ENCODE measurements at places on chromosomes 12 and 14. TPM values are rescaled to one million over a fixed set of nuclear protein-coding genes. Genes with fewer than 3 reads are reported as not detected.

DNA sequence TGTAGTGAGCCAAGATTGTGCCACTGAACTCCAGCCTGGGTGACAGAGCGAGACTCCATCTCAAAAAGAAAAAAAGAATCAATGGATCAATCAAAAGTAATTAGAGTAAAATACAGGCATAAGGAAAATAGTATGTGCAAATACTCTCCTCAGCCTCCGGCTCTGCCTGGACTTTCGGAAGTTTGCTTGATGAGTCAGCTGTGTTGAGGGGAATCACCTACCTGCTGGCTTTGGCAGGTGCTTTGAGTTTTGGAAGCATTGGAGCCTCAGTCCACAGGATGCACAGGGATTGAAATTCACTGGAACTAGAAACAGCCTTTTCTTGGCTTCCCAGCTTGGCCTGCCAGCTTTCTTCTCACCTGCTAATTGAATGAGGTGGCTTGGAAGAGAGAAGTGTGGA lies 268.2 kb downstream of the PCNX1 start:
- DNase-seq: no peak

- DNase-seq: no peak
These were observed 17.9 kb upstream of the P2RX7 start for GRCh38 chr12:121114806-121115205.

Gene PRIMA1
- total RNA-seq: 1.9 TPM

- peak; percentile 53 for DNase-seq
These were observed 54.1 kb upstream of the DIO3 start for GRCh38 chr14:101506926-101507835.

DNA sequence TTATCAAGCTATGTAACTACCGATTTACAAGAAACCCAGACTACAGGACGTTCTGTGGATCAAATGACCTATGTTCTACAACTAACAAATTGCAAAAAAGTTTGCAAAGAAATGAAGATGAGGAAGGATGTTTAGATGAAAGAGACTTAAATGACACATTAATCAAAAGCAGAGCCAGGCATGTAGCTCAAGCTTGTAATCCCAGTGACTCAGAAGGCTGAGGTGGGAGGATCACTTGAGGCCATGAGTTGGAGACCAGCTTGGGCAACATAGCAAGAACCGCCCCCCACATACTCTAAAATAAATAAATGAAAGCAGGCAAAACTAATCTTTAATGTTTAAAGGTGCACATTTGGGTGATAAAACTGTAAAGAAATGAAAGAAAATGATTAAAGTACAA lies 331.9 kb downstream of the BTG1 start:
- DNase-seq: no peak

Gene SERPINA9
- not detected for total RNA-seq

- no peak for DNase-seq
These were observed 45.3 kb upstream of the HECTD1 start for GRCh38 chr14:31252865-31253264.

GRCh38 chr12:31585271-31585670 lies 5.7 kb downstream of the DENND5B start:
- DNase-seq: no peak

DNA sequence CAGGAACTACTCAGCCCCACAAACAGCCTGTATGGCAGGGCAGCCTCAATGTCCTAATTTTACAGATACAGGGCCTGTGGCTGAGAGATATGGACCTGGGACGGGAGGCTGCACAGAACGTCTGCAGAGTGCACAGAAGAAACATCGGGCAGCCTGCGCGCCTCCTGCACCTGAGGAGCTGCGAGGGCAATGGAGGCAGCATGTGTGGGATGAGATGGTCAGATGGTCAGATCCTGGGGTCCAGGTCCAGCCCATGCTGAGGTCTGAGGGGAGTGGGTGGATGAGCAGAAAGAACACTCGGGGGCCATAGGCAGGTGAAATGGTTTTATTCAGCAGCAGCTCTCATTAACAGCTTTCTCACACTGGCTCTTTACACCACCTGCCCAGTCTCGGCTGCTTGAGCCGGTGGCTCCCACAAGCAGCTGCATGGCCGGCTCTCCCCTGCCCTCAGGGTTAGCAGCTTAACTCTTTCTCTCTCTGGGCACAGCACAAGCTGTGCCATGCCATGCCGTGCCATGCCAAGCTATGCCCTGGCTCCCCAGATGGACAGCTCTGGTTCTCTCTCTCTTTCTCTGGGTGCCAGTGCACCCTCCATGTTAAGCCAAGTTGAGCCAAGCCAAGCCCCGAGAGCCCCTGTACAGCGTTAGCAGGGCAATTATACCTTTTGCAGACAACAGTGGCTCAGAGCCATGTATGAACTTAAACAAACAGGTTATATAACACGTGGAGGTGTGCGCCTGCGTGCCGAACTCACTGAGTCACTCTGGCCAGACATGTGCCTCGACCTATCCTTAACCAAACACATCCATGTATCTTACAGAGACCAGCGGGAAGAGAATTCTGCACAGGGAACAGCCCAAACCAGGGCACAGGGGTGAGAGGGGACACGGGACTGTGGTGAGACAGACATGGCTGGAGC lies 47.6 kb downstream of the RIMBP2 start:
- DNase-seq: no peak

DNA sequence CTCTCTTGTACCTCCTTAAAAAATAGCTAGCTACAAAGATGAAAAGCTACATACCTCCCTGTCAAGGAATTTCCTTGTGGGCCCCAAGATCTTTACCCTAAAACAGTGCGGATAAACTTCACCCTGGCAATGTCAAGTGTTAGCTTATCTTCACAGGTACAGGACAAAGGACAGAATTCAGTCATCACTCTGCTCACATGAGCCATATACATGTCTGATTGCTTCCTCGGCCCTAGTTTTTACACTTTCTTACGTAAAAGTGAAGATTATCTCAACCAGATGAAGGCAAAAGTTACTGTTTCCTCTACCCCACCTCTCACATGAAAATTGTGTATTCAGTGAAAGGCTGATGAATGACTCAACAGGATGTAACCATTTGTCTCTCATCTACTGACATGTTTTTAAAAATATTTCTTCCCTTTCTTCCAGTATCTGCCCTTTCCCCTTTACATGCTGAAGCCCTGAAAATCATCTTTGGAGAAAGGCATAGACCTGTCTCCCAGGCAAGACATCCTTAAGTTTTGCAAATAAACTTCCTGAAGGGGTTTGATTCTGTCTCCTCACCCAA lies 890.1 kb downstream of the GALC start:
- no peak for DNase-seq

Gene DAO
- 0.26 TPM for total RNA-seq

DNA sequence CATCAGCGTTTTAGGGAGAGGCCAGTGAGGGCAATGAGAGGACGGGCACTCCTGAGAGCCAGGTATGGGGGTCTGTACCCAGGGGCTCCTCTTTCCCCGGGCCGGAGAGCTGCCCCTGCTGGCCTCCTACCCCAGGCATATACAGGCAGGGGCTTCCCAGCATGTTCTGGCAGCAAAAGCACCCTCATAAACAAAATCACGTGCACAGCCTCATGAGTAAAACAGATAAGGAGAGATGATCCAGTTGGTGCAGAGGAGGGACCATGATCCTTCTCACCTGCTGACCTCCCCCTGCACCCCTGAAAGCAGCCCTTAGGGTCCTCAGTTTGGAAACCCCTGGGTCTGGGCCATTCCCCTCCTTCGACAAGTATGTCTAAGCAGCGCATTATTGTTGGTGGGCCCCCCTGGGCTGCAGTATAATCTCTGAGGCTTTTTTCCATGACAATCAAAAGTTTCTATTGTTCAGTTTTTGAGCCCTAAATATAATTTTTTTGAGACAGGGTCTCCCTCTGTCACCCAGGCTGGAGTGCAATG lies 5.0 kb upstream of the KRT4 start:
- no peak for DNase-seq

DNA sequence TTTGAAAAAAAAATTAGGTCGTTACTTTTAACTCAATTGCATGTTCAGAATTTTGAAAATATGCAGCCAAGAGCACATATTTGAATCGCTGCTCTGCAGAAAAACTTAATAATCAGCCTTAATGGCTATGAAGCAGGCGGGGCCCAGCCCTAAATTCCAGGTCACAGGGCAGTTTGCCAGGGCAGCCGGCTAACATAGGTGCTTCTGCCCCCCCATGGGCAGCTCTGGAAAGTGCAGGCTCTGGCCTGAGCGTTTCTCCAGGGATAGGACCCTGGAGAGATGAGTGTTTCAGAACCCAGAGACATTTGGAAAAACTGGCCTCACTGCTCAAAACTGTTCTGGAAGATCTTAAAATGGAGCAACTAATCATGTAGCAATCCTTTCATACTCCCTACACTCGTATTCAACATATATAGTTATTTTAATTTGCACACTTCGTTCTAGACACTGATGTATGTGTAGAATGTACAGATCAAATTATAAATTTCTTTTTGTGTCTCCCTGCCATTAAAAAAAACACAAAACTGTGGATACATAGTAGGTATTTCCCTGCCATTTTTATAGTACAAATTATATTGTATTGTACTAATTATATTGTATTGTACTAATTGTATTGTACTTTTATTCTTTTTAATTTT lies 26.0 kb upstream of the PTGR2 start:
- DNase-seq: peak; percentile 93

GRCh38 chr14:102967506-102967795 lies 45.0 kb downstream of the AMN start:
- no peak for DNase-seq

DNA sequence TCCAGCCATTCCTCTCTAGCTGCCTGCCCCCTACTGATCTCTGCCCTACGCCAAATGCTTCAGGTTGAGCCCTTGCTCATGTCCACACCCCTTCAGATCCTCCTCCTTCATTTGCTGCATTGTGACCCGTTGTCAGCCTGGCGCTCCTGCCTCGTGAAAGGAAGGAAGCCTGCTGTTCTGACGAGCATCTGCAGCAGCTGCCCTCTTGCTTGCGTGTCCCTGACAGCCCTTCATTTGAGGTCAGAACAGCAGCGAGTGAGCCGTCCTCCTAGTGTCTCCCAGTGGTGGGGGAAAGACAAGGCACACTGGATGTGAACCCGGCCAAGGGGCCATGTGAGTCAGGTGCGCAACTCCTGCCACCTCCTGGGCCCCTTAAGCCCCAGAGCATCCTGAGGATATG lies 3.0 kb upstream of the PIANP start:
- no peak for DNase-seq

Gene BEGAIN
- 1.5 TPM for total RNA-seq

GRCh38 chr14:52706286-52706685 lies 714 bp upstream of the PSMC6 start:
- no peak for DNase-seq

Gene FLRT2
- total RNA-seq: 13.3 TPM

- DNase-seq: no peak
These were observed 82.7 kb upstream of the SFSWAP start for GRCh38 chr12:131628023-131628740.

Gene TOMM20L
- not detected for total RNA-seq

DNA sequence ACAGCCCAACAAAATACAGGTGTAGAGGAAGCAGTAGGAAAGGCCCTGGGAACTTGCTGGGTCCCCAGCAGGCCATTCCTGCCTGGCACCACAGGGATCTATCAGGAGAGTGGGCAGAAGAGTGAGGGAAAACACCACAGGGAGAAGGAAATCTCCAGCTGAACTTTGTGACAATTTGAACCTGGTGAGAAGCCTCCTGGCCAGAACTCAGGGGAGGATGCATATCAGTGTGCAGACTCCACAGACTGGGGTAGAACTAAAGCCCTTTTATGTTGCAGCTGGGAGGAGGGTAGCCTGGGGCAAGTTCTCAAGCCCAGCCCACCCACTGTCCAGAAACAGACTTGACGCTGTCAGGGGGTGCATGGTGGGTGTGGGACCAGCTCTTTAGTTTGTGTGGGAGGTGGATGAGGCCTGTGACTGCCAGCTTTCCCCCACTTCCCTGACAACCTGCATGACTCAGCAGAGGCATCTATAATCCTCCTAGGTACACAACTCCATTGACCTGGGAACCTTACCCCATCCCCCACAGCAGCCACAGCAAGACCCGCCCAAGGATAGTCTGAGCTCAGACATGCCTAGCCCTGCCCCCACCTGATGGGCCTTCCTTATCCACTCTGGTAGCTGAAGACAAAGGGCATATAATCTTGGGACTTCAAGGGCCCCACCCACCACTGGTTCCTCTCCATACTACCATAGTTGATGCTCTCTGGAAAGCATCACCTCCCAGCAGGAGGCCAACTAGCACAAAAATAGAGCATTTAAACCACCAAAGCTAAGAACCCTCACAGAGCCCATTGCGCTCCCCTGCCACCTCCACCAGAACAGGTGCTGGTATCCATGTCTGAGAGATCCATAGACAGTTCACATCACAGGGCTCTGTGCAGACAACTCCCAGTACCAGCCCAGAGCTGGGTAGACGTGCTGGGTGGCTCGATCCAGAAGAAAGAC lies 28.9 kb downstream of the PNN start:
- DNase-seq: no peak

GRCh38 chr14:103391048-103391447 lies 5.8 kb downstream of the MARK3 start:
- no peak for DNase-seq

Gene CACNA1C
- 15.6 TPM for total RNA-seq

DNA sequence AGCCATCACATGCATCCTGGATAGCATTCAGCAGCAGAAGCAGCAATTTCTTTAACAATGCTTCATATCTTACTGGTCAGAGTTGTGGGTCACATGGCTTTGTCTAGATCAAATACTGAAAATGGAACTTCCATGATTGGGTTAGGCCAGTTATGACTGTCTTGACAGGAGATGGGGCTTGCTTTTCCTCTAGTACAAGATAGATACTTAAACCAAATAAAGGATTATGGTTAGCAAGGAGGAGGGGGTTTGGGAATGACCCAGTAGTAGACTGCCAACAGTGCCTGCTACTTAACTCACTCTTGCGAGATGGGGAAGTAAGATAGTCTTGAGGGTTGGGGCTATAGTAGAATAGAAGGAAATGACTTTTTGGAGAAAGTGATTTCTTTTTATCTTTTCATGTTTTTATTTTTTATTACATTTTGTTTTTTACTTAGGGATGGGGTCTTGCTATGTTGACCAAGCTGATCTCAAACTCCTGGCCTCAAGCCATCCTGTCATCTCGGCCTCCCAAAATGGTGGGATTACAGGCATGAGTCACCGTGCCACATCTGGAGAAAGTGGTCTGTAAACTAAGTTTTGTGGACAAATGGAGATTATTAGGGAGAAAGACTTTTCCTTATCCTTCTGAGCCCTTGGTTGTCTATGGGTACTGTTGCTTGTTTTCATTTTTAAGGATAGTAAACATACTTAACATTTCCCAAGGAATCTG lies 37.6 kb downstream of the WNK1 start:
- DNase-seq: no peak

GRCh38 chr14:69281450-69282169 lies 21.7 kb downstream of the GALNT16 start:
- DNase-seq: no peak

Gene PLA2G1B
- total RNA-seq: 62.2 TPM

Gene CPNE6
- total RNA-seq: not detected

DNA sequence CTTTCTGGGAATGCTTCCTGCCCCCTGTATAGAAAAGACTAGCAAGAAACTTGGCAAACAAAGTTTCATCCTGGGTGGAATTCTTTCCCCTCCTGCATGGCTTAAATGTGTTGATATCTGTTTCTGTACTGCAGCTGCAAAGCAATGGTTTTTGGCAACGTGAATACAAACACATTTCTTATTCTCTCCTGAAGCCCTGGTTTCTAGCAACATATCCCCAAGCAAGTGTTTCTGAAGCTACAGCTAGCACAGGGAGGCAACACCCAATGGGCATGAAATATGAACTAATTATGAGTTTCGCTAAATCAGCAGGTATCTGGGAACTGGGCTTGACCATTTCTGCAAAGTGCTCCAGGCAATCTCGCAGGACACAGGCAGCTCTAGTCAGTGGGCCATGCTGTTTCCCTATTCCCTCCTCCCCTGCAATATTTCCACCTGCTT lies 392.3 kb upstream of the TMPO start:
- no peak for DNase-seq

GRCh38 chr14:54353266-54353665 lies 43.5 kb upstream of the CDKN3 start:
- DNase-seq: no peak

Gene REP15
- 4.5 TPM for total RNA-seq

Gene SLC25A21
- total RNA-seq: 0.35 TPM

Gene CLEC6A
- total RNA-seq: 2.0 TPM
